NCI-H1092 (cell line): ENCODE measurements at places on chromosomes 1 and 21.

GRCh38 chr1:168466714-168467131 is 77.1 kb downstream of the XCL2 start:
- DNase-seq = no peak

DNA sequence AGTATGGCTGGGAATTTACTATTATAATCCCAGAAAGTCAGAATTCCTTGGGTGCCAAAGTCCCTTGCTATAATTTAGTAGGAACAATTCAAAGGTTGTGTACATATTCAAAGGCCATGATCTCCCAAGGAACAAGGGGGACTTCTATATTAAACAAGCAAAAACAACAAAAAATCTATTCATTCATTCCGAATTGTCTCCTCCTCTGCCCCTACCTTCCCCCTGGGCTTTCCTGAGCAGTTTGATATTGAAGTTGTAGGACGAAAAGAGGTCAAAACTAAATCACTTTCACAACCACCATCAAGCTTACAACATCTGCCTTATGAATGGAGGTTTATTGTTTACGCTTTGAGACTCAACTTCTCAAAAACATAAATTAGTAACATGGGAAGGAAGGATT is 35.3 kb upstream of the SOD1 start:
- no peak for DNase-seq

GRCh38 chr1:20035114-20035513 is 34.9 kb upstream of the PLA2G5 start:
- DNase-seq = no peak

DNA sequence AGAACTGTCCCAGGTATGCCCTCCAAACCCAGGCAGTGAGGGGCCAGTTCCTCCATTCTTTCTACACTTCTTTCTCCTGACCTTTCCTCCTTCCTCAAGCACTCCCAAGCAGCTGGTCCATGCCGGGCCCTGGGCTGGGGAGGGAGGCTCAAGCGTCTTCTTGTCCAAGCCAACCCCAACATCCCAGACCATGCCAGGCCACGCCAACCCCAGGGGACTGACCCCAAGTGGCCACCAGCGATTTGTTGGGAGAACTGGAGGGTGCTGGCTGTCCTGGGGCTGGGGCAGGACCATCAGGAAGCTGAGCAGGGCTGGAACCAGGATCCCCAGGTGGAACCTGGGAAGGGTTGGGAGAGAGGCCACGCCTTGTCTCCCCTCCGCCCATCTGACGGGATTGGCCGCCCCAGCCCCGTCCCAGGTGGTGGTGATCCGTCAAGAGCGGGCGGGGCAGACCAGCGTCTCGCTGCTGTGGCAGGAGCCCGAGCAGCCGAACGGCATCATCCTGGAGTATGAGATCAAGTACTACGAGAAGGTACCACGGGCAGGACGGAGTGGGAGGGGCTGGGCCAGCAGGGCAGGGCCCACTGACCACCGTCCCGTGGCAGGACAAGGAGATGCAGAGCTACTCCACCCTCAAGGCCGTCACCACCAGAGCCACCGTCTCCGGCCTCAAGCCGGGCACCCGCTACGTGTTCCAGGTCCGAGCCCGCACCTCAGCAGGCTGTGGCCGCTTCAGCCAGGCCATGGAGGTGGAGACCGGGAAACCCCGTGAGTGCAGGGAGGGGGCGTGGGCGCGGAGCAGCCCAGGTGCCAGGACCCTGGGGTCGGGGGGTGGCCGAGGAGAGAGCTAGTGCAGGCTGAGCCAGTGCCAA is 29.9 kb downstream of the EPHA8 start:
- DNase-seq = no peak

- DNase-seq = no peak
These were observed 25.0 kb downstream of the RLF start for GRCh38 chr1:40185951-40186864.

DNA sequence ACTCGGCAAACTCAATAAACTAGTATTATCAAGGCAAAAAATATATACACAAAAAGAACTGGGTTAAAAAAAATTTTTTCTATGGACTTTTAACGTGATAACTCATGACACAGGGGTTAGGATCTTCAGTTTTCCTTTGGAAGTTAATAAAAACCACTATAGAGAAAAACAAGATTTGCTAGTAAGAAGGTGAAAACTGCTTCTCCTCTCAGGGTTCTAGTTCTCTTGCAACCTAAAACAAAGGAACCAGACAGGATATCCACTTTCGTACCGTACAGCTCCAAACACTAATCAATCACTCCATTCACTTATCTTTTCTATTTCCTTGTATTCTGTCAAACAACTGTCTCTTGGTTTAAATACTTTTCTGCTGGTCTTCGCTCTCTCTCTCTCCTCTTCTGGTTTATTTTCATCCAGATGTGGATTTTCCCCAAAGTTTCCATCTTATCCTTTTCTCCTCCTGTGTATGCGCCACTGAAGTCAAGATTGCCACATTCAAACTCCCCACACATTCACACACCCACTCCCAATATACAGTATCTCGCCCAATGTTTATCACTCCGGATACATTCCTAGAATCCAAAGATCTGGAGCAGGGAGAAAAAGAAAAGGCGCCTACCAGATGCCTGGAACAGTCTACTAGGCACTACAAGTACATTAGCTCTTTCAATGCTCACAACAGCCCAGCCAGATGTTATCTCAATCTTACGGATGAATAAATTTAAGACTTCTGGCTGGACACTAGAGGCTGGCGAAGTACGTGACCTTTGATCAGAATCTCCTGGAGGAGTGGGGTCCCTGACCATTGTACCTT is 775 bp upstream of the PRPF38B start:
- no peak for DNase-seq

DNA sequence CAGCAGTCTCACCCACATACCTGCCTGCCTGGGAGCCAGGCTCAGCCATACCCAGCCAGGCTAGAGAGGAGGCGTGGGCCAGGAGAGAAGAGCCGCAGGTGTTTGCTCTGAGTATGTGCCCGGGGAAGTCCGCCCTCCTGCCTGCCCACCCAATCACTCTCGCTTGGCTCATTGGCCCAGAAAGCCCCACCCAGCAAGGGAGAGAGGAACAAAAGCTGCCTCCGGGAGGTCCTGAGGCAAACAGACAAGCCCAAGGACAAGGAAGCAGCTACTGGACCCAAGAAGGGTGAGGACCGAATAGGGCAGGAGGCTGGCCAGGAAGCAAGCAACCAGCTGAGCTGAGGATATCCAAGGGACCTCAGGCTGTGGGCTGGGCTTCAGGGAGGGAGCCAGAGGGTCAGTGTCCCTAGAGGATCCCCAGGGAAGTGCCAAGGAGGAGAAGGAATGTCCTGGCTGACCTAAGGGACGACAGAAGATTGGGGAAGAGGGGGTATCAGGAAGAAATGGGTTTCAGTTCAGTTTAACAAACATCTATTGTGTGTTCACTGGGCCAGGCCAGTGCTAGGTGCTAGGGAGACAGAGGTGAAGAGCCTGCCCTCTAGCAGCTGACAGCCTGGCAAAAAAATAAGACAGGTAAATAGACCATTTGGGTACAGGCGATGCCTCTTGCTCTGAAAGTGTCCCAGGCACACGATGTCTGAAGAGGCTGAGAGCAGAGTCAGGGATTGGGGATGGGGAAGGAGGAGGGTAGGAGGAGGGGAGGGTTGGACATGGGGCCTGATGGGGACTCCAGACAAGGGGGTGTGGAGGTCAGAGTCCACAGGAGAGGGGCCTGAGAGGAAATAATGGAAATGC is at the start of gene GJB4:
Gene GJB4, plus strand, starts transcription at position 238 of the 855 bp plus-strand sequence. CDS start 1,515 bp downstream, outside the sequence.
- no peak for DNase-seq

DNA sequence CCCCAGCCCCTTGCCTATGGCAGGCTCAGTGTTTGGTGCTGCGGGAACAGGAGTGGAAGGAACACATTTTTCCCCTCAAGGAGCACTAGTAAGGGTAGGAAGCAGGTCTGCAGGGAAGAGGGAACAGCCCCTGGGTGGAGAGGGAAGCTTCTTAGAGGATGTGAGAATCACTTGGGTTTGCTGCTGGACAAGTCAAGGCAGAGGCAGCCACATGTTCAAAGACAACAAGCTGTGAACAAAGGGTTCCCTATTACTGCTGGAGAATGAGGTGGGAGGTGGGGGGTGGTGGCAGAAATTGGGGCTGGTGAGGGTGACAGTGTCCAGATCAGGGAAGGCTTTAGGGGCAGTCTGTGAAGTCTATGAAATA is 24.8 kb upstream of the CITED4 start:
- DNase-seq = no peak

GRCh38 chr1:238778113-238778512 is 608.3 kb upstream of the CHRM3 start:
- DNase-seq = no peak

DNA sequence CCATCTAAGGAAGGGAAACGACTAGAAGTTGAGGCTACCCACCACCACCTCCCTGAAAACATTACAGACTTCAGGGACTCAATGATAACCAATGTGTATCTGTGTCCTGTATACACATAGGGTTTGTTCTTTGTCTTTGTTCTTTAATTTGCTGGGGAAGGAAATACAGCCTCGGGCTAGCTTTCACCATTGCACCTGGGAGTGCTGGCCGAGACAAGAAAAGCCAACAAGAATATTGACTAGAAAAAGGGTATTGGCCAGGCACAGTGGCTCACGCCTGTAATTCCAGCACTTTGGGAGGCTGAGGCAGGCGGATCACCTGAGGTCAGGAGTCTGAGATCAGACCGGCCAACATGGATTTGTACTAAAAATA is 50.4 kb downstream of the MDM4 start:
- DNase-seq = no peak

- no peak for DNase-seq
These were observed 65.5 kb downstream of the SCCPDH start for GRCh38 chr1:246789454-246790339.

- no peak for DNase-seq
These were observed 40.3 kb upstream of the RUNX3 start for GRCh38 chr1:24970399-24970753.

DNA sequence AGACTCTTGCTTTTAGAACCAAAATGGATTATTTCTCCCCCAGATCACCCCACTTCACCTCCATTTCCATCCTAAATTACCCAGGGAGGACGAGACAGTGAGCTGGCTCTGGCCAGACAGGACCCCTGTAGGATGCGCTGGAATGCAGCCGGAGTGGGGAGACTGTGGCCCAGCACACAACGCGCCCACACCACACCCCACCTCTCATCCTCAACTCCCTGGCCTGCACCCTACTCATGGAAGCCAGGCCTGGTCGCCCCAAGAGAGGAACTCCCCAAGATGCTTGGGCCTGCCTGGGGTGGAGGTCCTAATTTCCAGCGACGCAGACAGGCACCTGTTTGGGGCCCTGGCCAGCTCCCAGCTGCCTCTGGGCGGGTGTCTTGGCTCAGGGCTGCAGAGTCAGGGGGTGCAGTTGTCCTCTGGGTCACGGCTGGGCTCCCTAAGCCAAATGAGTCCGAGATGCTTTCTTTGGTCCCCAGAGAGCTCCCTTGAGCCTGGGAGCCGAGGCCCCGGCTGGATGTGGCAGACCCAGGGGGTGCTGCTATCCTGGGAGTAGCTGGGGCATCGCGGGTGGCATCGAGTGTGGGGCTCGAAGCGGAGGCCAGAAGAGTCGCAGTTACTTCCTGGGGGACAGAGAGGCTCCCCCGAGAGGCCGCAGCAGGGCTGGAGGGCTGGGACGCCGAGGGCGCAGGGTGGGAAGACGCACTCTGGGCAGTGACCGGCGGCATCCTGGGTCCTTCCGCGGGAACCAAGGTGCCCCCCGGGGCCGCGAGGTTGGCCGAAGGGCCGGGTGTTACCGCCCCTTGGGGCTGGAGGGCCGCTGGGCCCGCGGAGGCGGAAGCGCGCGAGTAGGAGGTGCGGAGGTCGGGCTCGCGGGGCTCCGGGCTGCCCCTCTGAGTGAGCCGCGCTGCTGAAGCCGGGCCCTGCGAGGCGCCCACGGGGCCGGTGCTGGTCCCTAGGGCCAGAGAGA is 10.4 kb downstream of the CLEC20A start:
- DNase-seq = no peak

- DNase-seq = no peak
These were observed 70.0 kb downstream of the TRABD2B start for GRCh38 chr1:47927165-47927564.

DNA sequence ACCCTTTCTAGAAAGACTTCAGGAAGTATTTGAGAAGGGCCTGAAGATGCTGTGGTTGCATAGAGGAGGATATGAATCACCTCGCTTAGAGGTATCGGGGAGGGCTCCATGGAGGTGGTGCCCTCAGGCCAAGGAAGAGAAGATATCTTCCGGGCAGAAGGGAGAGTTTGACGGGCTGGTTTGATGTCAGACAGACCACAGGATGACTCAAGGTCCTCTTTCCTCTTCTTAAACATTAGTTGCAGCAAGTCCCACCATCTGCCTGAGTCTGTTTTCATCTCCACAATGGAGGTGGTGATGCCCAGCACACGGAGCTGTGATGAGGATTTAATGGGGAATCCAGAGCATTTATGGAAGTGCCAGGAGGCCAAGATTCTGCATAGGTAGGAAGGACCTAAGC is 25.1 kb upstream of the RUNX3 start:
- DNase-seq = no peak

- no peak for DNase-seq
These were observed at the start of gene PLA2G4A for GRCh38 chr1:186828611-186829454. TSS of gene PLA2G4A (plus strand) at chr1:186828949. CDS start at chr1:186854355, 25,406 bp downstream.

GRCh38 chr21:15667819-15668218 is 62.0 kb upstream of the USP25 start:
- DNase-seq = no peak

GRCh38 chr1:168498159-168498631 is 45.6 kb downstream of the XCL2 start:
- no peak for DNase-seq

- DNase-seq = no peak
These were observed 15.6 kb upstream of the TACSTD2 start for GRCh38 chr1:58592522-58593134.

GRCh38 chr21:44835647-44835973 is 17.7 kb upstream of the SUMO3 start:
- no peak for DNase-seq

DNA sequence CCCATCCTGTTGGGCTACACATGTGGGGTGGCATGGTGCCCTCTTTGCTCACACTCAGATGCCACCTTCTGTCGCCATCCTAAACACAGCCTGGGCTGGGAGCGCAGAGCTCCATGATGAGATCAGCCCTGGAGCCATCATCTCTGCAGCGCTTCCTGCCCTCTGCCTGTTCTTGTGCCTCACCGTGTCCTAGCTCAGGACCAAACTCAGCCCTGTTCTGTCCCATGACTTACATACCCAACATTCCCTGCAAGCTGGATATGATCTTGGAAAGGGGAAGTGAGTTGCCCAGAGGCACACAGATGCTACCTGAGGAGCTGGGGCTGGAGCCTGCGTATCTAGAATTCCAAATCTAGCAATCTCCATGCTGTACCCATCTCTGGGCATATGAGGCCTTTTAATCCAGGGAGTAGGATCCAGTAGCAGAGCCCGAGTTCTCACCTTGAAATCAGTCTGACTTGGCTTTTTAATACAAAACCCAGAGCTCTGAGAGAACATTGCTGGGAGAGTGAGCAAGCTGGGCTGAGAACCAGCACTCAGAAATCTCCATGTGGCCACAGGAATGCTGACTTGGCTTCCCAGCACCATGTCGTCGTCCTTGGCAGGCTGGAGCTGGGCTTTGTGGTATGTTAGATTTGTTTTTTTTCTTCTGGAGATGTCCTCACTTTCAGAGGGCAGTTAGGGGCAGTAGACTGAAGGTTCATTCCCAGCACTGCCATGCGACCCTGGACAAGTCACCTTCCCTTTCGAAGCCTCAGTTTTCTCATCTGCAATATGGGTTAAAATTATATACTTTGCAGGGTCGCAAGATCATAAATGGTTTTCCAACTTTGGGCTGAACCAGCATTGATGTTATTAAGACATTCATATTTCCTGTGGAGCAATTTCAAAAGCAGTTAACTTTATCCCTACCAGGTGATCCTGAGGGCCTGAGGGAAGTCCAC is 2.6 kb downstream of the ALPL start:
- DNase-seq = no peak

- DNase-seq = no peak
These were observed 6.3 kb upstream of the RBBP5 start for GRCh38 chr1:205128050-205128449.

GRCh38 chr1:71668065-71668464 is 587.2 kb upstream of the ZRANB2 start:
- DNase-seq = peak; percentile 6
